ENCODE measurements at places on chromosomes 3 and 15. TPM values are rescaled to one million over a fixed set of nuclear protein-coding genes. Genes with fewer than 3 reads are reported as not detected.

DNA sequence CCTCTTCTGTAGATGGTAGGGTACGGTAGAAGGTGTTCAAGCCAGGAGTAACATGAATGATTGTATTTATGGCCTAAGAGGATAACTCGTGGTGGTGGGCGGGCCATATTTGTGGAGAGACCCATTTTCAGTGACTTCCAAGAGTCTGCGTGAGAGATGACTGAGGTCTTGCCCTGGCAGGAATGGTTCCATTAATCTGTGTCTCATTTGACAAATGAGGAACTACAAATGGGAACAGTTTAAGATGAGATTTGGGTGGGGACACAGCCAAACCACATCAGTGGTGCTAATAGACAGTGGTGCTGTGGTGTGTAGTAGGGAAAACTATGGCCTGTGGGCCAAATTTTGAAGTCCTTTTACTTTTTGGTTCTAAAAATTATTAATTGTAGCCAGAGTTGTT, 47.1 kb downstream of the FLNB start:
- no peak for DNase-seq

DNA sequence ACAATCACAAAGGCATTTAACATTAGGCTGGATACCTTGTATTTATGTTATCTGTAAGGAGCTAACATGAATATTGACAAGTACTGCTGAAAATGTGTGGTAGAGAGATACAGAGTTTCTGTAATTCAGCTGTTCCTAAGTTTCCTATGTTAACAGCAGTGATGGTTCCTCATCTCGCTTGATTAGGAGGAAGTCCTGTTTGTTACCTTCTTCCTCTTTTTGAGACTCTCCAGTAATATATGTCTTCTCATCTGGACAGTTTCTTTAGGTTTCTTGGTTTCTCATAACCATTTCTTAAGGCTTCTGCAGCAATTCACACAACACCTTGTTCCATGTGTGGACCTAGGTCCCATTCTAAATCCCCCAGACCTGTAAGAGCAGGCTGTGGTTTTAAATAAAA, 11.4 kb upstream of the PEX5L start:
- no peak for DNase-seq

- peak; percentile 39 for DNase-seq
Measured at GRCh38 chr3:172094621-172095557, 55.5 kb downstream of the FNDC3B start.

DNA sequence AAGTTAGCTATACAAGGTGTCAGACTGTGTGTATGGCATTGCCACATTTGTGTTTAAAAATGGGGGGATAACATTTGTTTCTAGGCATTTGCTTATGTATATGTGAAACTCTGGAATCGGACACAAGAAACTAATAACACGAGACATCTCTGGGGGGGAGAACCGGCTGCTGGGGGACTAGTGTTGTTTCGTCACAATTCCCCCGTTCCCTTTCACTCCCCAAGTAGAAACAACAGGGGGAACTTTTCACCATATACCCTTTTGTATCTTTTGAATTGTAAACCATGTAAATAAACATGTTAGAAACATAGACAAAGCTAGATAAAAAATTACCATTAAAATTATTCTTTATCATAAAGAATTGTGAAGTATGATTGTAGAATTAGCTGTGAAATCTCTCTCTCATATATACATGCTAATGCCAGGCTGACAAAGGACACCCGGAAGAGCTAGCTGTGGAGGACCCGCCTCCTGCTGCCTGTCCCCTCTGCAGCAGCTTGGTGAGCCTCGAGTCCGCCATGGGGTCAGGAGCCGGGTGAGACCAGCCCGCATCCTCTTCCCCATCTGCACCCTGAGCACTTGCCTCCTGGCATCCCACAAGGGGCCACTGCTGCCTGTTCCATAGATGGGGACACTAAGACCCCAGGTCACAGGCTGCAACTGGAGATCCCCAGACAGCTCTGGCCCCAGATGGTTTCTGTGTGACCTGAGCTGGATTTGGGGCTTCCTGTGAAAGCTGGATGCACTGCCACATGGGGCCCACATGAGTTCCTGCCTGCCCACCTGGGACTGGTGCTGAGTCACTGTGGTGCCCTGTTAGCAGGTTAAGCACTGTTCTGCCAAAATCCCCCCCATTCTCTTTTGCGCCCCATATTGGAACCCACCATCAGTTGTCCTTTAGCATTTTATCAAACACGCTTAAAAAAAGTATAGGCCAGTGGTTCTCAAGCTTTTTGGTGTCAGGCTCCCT, 91.6 kb downstream of the IQSEC1 start:
- DNase-seq: no peak

DNA sequence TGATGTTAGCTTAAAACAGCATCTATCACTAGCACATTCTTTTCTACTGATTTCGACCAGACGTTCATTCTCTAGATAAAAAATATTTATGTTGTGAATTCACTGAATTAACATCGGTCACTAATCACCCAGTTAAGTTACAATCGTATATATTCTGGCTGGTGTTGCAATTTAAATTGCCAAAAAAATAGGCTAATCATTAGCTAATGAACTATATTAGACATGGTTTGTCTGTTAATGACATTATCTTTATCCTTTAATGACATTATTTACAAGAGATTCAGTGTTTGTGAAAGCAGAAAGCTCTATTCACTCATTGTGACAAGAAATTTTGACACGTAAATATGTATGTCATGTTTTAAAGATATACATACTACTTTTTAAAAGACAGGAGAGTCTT, 6.7 kb downstream of the GHSR start:
- no peak for DNase-seq

DNA sequence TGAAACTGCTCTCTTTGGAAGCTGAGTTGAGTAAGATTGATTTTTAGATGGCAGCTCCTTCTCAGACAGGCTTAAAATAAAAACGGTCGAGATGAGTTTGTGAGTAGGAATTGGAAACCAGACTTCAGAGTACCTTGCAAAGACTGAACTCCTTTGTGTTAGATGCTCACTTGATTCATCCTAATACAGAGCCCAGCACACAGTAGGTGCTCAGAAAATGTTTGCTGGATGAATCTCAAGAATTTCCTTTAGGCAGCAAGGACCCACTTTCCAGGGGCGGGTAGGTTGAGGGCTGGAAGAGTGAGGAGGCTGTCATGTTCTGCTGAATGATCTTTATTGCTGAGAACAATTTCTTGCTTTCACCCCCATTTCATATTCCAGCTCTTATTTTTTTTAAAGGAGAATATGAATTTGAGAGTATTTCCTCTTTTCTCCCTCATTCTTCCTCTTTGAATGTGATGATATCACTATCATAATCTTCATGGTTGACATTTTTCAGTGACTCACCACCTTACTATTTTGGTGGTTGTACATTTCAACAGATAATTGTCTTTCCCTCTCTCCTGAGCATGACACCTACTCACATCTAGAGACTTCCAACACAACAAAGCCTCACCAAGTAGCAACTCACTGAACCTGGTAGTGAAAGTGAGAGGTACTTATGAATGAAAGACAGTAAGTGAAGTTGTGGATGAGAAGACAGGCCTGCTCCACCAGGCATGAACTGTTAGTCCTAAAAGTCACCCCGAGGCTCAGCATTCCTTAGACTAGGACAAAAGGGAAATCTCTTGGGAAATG, 113.3 kb downstream of the PDCD6IP start:
- DNase-seq: peak; percentile 49

The PPP2R3A gene
- 16.1 TPM for total RNA-seq

DNA sequence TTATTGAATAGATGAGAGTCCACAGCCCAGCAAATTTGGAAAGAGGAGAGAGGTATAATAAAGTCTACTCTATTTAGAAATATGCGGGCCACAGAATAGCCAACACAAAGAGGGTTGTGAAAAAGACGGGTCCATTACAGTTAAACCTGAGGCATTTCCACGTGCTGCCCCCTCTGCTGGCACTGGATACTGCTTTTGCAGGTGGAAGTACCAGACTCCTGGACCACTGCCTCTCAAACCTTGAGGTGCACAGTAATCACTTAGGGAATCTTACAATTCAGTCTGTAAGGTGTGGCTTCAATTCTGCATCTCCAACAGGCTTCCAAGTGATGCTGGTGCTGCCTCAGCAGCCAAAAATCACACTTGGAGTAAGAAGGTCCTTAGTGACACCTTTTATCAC, 3.0 kb upstream of the TFDP2 start:
- no peak for DNase-seq

DNA sequence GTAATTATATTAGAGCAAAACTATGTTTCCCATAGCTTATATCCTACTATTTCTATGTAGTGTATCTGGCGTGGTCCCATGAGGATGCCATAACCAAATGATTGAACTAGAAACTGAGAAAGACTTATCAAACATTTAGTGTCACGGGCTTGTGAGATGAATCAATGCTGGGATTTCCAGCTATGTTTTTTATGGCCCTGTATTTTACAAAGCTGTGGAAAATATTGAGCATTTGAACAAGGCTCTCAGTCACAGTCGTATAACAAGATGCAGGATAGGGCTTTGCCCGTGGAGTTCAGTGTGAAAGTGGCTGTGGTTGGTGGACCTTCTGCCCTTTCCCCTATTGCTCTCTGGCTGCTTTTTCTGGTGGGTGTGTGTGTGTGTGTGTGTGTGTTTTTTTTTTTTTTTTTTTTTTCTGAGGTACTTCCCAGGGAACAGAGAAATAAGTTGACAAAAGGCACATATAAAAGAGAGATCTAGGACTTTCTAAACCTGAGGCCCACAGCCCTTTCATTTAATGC, 60.7 kb downstream of the CACNA1D start:
- DNase-seq: no peak

DNA sequence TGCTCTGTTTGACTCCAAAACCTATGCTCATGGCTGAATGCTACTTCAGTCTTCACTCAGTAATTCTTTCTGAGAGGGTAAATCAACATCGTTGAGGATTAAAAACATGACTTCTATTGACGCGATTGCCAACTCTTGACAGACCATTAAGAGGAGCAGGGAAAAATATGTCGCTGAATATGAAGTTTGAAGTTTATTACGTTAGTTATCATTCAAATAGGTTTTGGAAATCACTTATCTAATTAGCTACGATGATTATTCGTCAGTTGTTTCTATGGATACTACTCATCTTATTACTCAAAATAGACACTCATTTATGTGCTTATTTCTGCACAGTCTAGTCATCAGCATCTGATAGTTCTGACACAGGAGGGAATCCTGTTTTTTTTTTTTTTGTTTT, 279.2 kb upstream of the TBL1XR1 start:
- no peak for DNase-seq

GRCh38 chr15:55132672-55133071, 64.1 kb downstream of the RSL24D1 start:
- DNase-seq: no peak

- DNase-seq: no peak
Measured at GRCh38 chr3:195540511-195540910, 2.6 kb downstream of the PPP1R2 start.

DNA sequence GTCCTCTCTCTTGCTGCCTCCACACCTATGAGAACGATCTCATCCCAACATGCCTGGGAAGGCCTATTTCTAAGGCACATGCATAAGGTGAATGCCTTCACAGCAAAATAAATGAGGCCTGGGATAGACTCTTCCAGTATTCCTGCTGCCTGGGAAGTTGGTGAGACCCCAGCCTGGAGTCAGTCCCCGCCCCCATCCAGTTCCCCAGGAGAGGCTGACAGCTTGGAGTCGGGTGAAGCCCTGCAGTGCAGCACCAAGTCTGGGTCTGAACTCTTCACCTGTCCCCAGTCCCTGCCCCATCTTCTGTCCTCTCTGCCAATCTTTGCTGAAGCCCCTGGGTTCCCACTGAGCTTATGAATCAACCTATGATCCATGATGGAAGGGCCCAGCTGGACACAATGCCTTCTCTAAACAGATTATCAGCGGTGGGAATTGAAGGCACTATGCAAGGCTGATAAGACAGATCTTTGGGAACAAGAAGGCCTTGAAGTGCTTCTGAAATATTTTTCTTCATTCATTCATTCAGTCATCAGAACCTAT, 10.2 kb upstream of the APBA2 start:
- no peak for DNase-seq

- DNase-seq: no peak
Measured at GRCh38 chr15:93223803-93224202, 134.8 kb upstream of the RGMA start.

DNA sequence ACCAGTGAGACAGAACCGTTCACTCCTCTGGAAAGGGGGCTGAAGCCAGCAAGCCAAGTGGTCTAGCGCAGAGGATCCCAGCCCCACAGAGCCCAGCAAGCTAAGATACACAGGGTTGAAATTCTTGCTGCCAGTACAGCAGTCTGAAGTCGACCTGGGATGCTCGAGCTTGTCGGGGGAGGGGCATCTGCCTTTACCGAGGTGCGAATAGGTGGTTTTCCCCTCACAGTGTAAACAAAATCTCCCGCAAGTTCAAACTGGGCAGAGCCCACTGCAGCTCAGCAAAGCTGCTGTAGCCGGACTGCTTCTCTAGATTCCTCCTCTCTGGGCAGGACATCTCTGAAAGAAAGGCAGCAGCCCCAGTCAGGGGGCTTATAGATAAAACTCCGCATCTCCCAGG, 11.4 kb downstream of the CEP97 start:
- DNase-seq: no peak

The ZKSCAN7 gene
- total RNA-seq: 5.0 TPM

The PROK2 gene
- total RNA-seq: not detected

The DLEC1 gene
- total RNA-seq: 0.09 TPM

- peak; percentile 8 for DNase-seq
Measured at GRCh38 chr3:172367205-172368105, 80.8 kb downstream of the GHSR start.

DNA sequence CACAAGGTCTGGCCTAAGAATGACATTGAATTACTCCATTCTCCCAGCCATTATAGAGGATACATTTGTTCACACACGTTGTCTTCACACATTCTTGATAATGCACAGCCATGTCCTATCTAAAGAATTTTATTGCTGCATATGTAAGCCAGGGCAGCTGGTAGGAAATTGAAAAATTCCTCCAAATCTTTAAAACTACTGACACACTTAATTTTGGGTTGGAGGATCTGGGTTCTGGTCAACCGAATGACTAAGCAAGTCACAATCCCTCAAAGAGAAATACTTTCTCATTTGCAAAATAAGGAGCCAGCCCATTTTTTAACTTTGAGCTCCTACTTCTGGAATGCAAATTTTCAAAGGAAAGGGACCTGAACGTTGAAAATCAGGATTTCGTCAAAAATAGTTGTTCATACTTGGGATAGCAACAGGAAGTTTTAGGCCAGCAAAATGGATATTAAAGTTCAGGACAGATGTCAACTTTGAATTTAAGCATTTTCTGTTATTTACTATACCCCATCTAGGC, 638.3 kb downstream of the NTRK3 start:
- peak; percentile 79 for DNase-seq
